Gastroesophageal sphincter (tissue), 4 donors: ENCODE measurements at places on chromosomes 3 and 15.

DNA sequence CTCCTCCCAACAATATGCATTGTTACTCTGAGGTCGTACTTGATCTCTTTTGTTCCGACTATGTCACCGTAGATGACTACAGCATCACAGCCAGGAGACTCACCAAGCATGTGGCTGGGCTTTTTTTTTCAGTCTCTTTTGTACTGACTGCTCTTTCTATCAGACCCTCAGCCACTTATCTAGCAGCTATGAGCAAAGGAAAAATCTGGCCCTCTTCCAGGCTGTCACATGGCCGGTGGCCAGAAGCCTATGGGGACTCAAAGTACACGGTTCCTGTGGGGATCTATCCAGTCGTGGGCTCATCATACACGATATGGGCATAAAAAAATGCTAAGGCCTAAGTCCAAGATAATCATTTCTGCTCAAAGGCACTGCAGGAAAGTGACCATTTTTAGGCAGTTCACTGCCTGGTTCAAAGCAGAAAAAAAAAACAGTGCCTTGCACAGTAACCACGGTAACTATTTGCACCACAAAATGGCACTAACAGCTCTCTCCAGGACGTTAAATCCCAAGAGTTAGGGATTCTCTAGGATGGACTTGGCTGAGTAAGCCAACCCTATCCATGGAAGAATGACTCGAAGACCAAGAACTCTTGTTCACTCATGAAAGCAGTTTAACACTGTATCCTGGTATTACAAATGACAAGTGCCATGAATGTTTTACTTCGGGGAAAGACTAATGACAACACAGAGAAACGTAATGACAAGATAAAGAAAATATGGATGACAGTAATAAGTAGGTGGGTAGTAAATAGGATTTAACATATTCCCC is 50.3 kb downstream of the SHQ1 start:
- no peak for ATAC-seq

DNA sequence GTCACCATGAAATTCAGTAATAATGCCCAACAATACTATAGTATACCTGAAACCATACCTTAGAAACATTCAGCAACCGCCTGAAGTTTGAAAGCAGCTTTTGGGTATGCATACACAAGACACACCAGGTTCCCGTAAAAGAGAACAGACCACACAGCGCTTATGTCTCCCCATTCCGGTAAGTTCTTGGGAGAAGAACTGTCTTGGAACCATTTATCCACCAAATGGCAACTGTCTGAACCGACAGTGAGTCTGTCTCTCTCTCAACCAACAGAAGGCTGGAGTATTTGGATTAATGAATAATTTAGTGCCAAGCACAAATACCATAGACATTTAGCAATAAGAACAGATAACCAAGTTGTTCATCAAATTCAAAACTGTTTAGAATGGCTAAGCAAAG is 7.6 kb downstream of the RGMA start:
- ATAC-seq, result peak; percentile 30

DNA sequence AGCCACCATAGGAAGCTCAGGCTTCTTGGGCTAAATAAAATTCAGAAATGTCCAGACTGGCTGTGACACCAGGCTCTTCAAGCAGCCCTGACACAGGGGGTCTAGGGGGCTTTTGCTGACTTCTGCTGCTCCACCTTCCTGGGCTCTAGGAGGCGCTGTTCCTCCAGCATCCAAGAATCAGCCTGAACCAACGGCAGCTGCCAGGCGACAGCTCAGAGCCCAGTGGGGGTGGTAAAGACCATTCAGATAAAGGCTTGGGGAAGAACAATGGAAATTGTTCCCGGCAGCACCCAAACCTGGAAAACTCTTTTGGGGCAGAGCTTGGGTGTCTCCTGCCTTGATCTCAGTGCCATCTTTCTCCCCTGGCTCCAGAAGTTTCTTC is 21.6 kb upstream of the PSTPIP1 start:
- no peak for ATAC-seq

- ATAC-seq, result peak; percentile 22
Measured at GRCh38 chr3:117355566-117355965, 646.0 kb downstream of the TUSC7 start.

- ATAC-seq, result no peak
Measured at GRCh38 chr15:99917252-99917651, 184.0 kb upstream of the LYSMD4 start.

DNA sequence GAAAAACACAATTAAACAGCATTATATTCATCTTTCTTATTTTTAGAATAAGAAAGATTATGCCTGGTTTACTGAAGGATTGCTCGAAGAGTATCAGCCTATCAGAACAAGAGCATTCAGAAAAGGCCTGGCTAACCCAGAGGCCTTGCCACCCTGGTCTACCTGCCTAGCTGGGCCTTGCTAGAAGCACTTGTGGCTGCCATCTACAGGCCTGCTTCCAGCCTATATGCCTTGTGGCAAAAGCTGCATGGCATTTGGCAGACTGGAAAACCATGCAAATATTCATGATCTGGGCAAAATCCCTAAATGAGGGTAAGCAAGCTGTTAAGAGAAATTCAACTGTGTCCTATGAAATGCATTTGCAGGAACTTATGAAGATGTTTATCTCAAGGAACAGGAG is 9.3 kb upstream of the ATP13A4 start:
- ATAC-seq, result no peak

- ATAC-seq, result no peak
Measured at GRCh38 chr3:147757866-147758265, 348.7 kb downstream of the ZIC1 start.

- no peak for ATAC-seq
Measured at GRCh38 chr15:75313116-75313845, 22.6 kb upstream of the COMMD4 start.

GRCh38 chr3:115186351-115187148 is 39.5 kb upstream of the ZBTB20 start:
- ATAC-seq, result no peak
